Kidney epithelial cell (primary cell): ENCODE measurements at places on chromosomes 4 and X. TPM values are rescaled to one million over a fixed set of nuclear protein-coding genes. Genes with fewer than 3 reads are reported as not detected.

GRCh38 chr4:18508786-18509185 lies 487.2 kb upstream of the LCORL start:
- DNase-seq = no peak

DNA sequence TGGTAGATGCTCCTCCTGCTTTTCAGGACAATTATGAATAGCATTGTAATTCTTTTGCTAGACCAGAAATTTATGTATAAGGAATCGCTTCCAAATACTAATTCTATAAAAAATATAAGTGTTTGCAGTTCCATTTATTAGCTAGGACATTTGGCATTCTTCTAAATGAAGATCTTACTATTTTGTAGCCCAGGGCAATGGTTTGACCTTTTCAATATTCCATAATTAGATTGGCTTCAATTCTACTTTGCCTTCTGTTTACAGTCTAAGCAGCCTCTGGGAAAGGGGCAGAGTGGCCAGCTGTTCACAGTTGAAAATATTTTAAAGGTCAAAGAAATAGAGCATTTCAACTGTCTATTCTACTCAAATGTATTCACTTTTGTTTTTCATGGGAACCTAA lies 912.1 kb upstream of the GRIA3 start:
- DNase-seq = no peak

- no peak for DNase-seq
Measured at GRCh38 chr4:112532267-112532666, 16.3 kb upstream of the NEUROG2 start.

DNA sequence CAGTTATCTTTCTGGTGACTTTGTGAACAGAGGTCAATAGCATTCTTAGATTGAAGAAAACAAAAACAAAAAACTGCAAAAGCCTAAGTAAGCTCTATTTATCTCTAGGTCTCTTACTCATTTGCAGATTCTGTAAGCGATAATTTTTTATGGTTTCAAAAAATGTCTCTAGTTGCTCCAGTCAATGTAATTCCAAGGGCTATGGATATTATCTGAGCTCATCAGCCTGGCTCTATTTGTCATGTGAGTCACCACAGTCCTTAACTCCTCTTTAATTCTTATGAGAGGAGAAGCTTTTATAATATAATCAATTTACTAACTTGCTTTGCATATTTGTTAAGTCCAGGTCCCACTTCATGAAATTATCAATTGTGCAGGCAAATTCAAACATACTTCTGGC lies 79.1 kb downstream of the NPFFR2 start:
- DNase-seq = no peak

DNA sequence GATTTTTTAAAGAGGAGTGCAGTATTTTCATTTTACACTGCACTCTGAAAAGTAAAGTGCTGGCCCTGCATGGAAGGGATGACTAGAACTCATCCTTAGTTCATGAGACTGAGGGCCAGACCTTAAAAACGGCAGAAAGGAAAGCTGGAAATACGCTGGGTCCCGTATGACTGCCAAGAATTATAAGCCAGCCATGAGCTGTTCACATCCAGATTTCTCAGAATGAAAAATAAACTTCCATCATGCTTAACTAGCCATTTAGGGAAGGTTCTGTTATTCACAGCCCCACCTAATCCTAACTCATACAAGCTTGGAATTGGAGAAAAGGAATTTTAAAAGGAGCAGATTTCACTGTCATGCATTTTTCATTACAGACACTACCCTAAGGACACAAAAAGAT lies 894.4 kb downstream of the FAT4 start:
- no peak for DNase-seq

- no peak for DNase-seq
Measured at GRCh38 chrX:130216320-130216719, 44.6 kb downstream of the RAB33A start.

DNA sequence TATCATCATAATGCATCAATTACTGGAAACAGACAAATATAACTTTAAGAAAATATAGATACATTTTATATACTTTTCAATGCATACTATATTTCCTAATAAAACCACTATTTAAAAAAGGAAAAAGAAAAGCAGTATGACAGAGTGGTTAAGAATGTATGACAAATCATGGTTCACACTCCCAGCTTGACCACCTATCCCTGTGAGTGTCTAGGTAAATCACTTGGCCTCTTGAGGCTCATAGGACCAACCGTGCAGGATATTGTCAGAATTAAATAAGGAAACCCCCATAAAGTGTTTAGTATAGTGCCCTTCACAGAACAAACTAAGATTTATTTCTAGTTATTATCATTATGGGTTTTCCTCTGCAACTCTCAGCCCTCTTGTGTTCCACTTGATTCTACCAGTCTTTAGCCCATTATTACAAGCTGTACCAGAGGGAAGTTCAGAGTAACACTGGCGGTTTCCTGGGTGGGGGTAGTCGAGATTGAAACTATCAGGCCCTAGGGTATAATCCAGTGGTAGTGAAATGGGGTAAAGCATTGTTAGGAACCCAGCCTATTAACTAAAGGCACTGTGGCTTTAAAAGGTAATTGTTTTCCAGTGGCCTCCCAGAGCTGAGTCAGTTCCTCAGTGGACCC lies 55.5 kb upstream of the PAK3 start:
- peak; percentile 32 for DNase-seq

DNA sequence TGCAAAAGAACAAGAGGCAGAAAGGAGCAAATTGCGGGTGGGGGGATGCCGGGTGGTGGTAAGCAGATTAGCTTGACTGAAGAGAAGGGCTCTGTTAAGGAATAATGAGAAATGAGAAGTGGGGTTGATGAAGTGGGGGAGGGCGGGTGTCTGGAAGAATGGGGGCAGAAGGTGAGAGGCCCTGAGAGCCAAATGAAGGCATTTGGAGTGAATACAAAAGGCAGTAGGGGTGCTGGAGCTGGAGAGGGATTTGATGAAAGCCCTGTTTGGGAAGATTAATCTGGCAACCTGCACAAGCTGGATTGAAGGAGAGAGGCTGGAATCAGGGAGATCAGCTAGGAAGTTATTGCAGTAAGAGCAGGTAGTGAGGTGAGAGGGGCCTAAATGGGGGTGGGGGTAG lies 82.1 kb downstream of the GUCY2F start:
- DNase-seq = no peak

DNA sequence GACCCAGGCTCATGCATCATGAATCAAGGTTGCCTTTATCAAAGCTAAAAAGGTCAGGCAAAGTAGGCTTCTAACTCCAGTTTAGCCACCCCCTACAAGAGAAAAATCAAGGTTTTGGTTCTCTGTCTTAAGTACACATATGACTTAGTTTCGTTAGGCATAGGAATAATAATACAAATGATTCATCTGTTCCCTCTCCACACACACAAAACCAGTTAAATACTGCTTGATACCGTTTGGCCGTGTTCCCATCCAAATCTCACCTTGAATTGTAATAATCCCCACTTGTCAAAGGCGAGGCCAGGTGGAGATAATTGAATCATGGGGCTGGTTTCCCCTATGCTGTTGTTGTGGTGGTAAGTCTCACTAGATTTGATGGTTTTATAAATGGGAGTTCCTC lies 226.2 kb downstream of the HS6ST2 start:
- DNase-seq = no peak

DNA sequence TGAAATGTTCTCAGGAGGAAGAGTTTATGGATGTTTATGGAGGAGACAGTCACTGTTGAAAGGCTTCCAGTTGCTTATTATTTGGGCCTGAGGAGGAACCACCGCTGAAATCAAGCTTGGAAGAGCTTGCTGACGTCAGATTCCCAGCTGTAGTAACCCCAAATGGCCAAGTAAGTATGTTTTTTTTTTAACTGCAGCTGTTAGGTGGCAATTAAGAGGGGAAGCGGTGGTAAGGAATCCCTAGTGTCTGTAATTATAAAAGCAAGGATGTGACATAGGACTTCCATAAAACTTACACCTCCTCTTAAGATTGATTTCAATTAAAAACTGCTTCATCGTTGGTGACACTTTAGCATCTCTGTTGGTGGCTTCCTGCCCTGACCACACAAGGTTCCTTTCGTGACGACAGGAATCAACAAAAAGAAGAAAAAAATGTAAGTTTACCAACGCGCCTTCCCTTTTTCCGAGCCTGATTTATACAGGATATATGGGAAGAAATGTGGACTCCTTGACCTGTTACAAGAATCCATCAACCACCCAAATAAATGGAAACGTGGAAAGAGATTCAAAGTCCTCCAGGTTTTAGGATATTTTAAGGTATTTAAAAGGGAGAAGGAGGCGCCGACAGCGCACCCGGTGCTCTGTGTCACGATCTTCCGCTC lies 884 bp downstream of the RELL1 start:
- DNase-seq = no peak

GRCh38 chrX:108993909-108994308 lies 257.5 kb upstream of the IRS4 start:
- DNase-seq = no peak

- no peak for DNase-seq
Measured at GRCh38 chr4:167779280-167779679, 313.1 kb upstream of the ANXA10 start.

- peak; percentile 70 for DNase-seq
Measured at GRCh38 chrX:115690511-115691216, 129.7 kb downstream of the PLS3 start.

GRCh38 chr4:170007113-170007512 lies 19.1 kb downstream of the MFAP3L start:
- no peak for DNase-seq

DNA sequence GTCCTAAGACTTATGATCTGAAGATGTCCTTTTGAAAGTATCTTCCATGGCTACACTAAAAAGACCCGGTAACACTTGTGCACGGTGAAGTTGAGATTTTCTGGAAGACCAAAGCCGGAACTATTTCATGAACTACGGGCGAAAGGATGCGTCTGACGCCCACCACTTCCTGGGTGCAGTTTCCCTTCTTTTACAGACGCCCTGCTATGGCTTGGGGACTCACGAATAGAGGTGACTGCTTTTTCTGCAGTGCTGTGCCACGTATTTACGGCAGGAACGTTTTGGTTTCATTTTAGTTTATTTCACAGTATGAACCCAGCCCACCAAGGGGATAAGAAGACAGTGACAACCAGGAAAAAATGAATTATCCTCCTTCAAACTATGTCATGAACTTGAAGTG lies 180.4 kb downstream of the AFAP1 start:
- DNase-seq = no peak

GRCh38 chr4:37101182-37101581 lies 143.4 kb upstream of the NWD2 start:
- no peak for DNase-seq

- no peak for DNase-seq
Measured at GRCh38 chr4:125254106-125254505, 60.6 kb upstream of the FAT4 start.

DNA sequence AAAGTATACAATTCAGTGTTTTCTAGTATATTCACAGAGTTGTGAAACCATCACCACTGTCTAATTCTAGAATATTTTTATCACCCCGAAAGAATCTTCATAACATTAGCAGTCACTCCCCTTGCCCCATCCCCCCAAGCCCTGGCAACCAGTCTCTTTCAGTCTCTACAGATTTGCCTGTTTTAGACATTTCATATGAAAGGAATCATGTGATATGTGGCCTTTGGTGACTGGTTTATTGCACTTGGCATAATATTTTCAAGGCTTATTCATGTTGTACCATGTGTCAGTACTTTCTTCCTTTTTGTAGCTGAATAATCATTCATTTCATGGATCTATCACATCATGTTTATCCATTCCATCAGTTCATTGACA lies 371.7 kb downstream of the AFF2 start:
- no peak for DNase-seq

DNA sequence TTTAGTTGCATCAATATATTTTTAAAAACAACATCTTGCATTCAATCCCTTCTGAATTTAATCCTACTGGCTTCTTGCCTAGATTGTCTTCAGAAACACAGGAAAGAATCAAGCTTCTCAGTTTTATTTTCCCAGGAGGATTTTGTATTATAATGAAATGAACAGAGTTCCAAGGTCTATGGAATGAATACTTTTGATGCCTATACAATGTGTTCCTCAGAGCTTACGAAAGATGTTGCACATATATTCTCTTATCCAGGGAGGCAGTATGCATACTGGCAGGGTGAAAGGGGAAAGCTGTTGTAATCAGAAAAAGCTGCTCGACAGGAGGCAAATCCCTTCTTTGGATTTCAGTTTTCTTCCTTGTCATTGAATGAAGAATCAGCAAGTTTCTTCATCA lies 8.8 kb downstream of the TMPRSS11D start:
- no peak for DNase-seq

- no peak for DNase-seq
Measured at GRCh38 chrX:109345856-109346255, 136.0 kb downstream of the GUCY2F start.

- no peak for DNase-seq
Measured at GRCh38 chr4:148443512-148444295, 1.5 kb upstream of the NR3C2 start.

GRCh38 chrX:138270931-138271330 lies 440.6 kb downstream of the FGF13 start:
- DNase-seq = no peak

DNA sequence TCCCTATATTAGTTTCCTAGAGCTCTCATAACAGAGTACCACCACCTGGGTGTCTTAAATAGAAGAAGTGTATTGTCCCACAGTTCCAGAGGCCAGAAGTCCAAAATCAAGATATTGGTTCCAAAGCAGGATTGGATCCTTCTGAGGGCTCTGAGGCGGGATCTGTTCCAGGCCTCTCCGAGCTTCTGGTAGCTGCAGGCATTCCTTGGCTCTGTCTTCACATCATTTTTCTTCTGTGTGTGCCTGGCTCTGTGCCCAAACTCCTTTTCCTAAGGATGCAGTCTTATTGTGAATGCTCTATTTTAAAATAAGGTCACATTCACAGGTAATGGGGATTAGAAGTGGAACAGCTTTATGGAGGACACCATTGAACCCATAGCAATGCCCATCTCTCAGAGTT lies 253.7 kb upstream of the TAPT1 start:
- no peak for DNase-seq

- DNase-seq = peak; percentile 86
Measured at GRCh38 chr4:123418351-123418931, 21.8 kb downstream of the SPRY1 start.

KIF4A gene
- total RNA-seq = 3.4 and 4.8 TPM in 2 replicates

CYTL1 gene
- total RNA-seq = 8.2 and 9.4 TPM in 2 replicates

TDO2 gene
- not detected in 2 replicates for total RNA-seq

RPA4 gene
- 0.21 TPM in 1 of 2 replicates, not detected in the other for total RNA-seq

UTP14A gene
- total RNA-seq = 17.6 and 21.6 TPM in 2 replicates

TRAM1L1 gene
- 3.1 and 4.1 TPM in 2 replicates for total RNA-seq

SPANXN4 gene
- not detected in 2 replicates for total RNA-seq

ADH1A gene
- not detected in 2 replicates for total RNA-seq

IL2 gene
- total RNA-seq = not detected in 2 replicates

RENBP gene
- 22.9 and 38.7 TPM in 2 replicates for total RNA-seq

DUSP9 gene
- 3.2 and 4.1 TPM in 2 replicates for total RNA-seq

ELOVL6 gene
- total RNA-seq = 21.6 and 22.9 TPM in 2 replicates

CFAP299 gene
- total RNA-seq = not detected in 2 replicates

PABPC1L2B gene
- total RNA-seq = 0.17 TPM in 1 of 2 replicates, not detected in the other

ATOH1 gene
- not detected in 2 replicates for total RNA-seq
